ENCODE measurements at places on chromosomes 11 and 22.

GRCh38 chr22:42001706-42002105 lies 3.1 kb downstream of the WBP2NL start:
- no peak for DNase-seq

DNA sequence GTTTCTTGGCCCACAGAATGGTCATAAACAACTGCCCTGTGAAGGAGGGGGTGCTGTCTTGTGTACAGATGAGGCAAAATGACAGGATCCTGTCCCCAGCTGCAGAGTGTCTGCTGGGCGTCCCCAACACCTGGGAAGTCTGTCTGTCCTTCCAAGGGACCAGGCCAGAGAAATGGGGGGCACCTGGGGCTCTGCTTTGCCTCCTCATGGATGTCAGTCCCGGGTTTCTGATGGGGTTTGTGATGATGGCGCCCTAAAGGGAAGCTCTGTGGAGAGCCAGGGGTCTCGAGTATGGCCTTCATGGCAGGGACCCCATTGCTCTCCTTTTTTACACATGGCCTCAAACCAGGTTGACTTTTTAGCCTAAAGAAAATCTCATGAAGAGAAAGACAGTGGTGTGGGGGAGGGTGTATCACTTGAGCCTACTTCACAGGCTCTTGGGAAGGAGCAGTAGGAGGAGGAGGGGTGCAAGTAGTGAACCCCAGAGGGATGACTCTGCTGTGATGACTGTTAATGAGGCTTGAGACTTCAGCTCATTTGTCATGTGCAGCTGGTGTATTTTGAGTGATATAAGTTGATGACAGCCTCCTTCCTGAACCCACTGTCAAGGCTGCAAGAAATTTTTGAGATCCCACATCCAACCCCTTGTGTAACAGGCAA lies 40.6 kb upstream of the TUB start:
- no peak for DNase-seq

GRCh38 chr11:15095736-15096228 lies 18.9 kb upstream of the INSC start:
- DNase-seq: peak; percentile 9

DNA sequence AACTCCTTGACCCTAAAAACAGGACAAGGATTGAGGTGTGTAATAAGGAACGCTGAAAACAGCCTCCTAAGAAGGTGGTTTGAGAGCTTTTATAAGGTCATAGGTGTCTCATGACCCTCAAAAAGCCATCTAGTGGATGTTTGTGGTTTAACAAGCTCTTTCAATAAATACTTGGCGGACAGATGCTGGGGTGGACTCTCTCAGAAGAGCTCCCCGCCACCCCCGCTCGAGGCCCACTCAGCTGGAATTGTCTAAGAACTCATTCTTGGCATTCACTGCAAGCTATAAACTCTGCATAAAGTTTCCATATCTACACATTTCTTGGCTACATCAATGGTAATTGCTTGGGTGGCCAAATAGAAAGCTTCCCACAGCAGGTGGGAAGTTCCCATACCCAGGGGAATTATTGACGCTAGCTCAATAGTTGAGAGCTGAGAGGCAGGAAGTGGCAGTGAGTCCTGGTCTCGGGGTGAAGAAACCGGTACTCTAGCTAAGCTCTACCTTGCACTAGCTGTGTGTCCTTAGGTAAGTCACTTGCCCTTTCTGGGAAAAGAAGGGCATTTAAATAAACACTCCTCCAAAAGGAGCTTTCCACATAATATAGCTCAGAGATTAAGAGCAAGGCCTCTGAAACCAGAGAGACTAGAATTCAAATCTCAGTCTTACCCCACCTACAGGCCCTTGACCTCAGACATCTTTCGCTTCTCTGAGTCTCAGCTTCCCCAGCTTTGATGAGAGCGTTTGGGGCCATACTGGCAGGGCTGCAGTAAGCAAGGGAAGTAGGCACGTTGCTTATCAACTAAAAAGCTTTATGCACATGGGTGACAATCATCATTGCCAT lies 6.4 kb downstream of the MS4A15 start:
- no peak for DNase-seq

GRCh38 chr11:46472662-46472994 lies 81.1 kb upstream of the CHRM4 start:
- DNase-seq: no peak

DNA sequence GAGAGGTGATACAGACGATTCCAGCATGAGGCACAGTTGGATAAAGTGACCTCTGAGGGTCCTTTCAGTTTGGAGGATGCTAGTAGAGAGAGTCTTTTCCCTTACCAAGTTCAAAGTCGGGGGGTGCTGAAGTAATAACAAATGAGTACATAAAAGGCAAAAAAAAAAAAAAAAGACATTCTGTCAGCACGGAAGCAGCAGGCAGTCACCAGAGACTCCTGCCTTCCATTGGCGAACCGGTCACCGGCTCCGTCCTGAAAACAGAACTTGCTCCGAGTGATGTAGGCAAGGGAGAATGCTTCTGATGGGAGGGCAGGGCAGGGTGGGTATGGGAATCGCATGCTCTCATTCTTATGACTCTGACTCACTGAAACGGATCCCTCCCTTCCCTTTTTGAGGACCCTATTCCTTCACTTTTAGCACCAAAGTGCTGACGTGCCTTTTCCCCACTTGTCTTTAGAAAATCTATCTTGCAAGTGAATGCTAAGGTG lies 65.9 kb downstream of the PRR5L start:
- peak; percentile 88 for DNase-seq

- DNase-seq: no peak
Measured at GRCh38 chr22:42611051-42611450, 3.6 kb downstream of the POLDIP3 start.

GRCh38 chr22:48940266-48941032 lies 887.2 kb downstream of the BRD1 start:
- DNase-seq: no peak

GRCh38 chr11:18091731-18092130 lies 14.2 kb downstream of the SAAL1 start:
- no peak for DNase-seq

Data from suppressor macrophage (primary cell).